ENCODE measurements at places on chromosomes 1 and 21. TPM values are rescaled to one million over a fixed set of nuclear protein-coding genes. Genes with fewer than 3 reads are reported as not detected.

The FBXO42 gene
- 39.8 TPM for total RNA-seq

The CELA3A gene
- 7.3 TPM for total RNA-seq

The TAS1R2 gene
- total RNA-seq = not detected

The NPR1 gene
- total RNA-seq = 36.9 TPM

The C21orf58 gene
- total RNA-seq = 2.6 TPM

DNA sequence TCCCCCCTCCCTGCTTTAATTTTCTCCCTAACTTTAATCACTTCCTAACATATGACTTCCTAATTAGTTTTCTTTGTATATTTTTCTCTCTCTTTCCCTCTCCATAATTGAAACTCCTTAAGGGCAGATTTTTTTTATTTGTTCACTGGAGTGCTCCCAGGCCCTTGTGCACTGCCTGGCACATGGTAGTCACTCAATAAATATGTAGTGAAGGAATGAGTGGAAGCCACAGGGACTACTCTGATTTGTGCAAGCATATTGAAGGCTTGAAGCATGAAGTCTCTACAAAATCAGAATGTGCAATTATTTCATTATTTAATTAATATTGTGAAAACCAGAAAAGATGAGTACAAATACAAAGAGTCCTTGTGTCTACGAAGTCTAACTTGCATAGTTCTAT lies 41.5 kb downstream of the SNX7 start:
- H3K27me3 ChIP-seq = no peaks in the 10 kb centered on the region
- no peaks in the 10 kb centered on the region for H3K4me1 ChIP-seq
- no peak for DNase-seq
- H3K36me3 ChIP-seq = peaks cover 34% of the 10 kb centered on the region

GRCh38 chr1:214451596-214451995 lies 99.8 kb downstream of the PTPN14 start:
- no peak for DNase-seq
- H3K27me3 ChIP-seq = no peaks in the 10 kb centered on the region
- H3K4me1 ChIP-seq = no peaks in the 10 kb centered on the region
- H3K4me3 ChIP-seq = no peak overlapping the region
- no peaks in the 10 kb centered on the region for H3K36me3 ChIP-seq

DNA sequence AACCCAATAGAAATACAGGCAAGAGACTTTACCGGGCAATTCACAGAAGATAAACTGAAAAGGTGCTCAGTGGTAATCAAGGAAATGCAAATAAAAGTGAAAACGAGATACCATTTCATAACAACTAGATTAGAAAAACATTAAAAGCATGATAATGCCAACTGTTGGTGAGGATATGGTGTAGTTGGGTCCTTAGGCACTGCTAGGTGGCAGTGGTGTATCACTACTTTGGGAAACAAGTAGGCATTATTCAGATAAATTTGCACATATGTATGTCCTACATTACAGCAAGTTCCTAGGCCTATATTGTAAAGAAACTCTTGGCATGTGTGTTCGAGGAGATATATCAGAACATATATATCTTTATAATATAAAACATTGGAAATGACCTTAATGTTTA lies 31.0 kb downstream of the AZIN2 start:
- H3K4me3 ChIP-seq = no peak overlapping the region
- DNase-seq = no peak
- no peaks in the 10 kb centered on the region for H3K4me1 ChIP-seq

DNA sequence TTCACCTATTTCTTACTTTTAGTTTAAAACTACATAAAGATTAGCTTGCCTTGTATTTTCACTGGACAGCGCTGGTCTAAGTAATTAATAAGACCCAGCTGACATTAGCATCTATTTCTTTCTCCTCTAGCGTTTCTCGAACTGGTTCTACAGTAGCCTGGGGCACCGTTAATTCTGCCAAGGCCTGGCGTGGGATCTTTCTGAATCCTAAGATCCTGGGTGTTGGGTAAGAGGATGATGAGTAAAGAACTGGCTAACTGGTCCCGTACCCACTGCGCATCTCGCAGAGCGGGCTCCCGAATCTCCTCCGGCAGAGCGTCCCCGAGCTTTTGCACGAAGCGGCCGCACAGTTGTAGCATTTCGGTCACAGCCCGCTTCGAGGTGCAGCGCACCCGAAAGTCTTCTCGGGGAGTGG lies 309 bp downstream of the NSL1 start:
- DNase-seq = peak; percentile 14
- no peaks in the 10 kb centered on the region for H3K27me3 ChIP-seq
- peaks cover 15% of the 10 kb centered on the region for H3K4me1 ChIP-seq
- peak overlapping the region; percentile 98 for H3K27ac ChIP-seq

DNA sequence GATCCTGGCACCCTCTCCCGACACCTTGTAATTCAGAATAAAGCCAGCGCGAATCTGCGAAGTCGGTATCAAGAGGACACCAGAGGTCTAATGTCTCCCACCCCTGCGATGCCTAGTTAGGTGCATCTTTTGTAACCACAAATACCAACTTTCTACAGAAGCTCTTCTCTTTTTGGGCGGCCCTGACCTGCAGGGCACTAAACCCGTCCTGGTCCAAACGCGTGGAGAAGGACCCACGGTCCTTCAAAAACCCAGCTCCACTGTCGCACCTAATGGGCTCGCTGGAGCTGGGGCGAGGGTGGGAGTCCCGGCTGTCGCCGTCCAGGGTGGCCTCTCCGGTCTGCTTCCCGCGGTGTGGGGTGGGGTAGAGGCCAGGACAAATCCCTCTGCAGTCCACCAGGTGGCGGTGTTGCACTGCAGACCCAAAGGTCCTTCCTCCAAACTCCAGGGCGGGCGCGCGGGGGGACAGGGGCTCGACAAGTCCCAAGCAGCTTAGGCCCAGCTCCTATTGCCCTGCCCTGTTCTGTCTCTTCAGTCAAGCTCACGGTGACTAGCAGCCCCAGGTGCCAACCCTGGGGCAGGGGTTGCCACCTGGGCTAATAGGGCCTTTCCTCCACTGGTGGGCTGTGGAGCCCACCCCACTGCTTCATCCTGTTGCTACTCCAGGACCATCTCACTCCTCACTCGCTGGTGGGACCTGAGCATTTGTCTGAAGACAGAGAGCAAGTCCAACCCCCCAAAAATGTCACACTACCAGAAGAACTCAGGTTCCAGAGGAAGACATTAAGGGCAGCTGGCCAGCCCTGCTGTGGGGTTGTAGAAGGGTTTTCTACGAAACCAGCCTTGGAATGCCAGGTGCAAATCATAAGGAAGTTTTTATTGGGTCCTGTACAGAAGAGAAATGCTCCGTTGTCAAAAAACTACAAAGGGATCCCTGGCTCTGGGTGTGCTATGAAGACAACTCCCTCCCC lies 2.8 kb downstream of the HES3 start:
- no peak overlapping the region for H3K4me3 ChIP-seq
- peaks cover 19% of the 10 kb centered on the region for H3K4me1 ChIP-seq

DNA sequence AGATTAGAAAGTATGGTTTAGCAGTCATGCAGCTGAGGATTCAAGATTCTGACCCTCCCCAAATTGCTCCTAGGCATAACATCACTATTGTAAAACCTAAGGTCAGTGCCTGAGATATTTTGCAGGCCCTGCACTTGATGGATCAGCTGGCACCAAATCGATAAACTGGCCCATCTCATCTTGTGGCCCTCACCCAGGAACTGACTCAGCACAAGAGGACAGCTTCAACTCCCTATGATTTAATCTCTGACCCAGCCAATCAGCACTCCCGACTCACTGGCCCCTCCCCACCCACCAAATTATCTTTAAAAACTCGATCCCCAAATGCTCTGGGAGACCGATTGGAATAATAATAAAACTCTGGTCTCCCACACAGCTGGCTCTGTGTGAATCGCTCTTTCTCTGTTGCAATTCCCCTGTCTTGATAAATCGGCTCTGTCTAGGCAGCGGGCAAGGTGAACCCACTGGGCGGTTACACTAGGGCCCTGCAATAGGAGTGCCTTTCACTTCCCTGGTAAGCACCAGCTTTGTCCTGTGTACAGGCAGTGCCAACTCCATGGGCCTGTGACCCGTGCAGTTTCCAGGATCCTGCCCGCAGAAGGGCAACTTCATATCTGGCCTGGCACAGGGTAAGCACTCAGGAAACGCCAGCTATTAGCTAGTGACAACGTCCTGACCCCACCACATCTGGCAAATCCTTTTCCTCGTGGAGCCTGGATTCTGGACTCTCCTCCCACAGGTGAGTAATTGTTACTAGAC lies 28.7 kb upstream of the SLC2A5 start:
- H3K36me3 ChIP-seq = no peaks in the 10 kb centered on the region
- H3K4me3 ChIP-seq = no peak overlapping the region
- H3K27me3 ChIP-seq = no peaks in the 10 kb centered on the region
- H3K4me1 ChIP-seq = no peaks in the 10 kb centered on the region
- DNase-seq = no peak

DNA sequence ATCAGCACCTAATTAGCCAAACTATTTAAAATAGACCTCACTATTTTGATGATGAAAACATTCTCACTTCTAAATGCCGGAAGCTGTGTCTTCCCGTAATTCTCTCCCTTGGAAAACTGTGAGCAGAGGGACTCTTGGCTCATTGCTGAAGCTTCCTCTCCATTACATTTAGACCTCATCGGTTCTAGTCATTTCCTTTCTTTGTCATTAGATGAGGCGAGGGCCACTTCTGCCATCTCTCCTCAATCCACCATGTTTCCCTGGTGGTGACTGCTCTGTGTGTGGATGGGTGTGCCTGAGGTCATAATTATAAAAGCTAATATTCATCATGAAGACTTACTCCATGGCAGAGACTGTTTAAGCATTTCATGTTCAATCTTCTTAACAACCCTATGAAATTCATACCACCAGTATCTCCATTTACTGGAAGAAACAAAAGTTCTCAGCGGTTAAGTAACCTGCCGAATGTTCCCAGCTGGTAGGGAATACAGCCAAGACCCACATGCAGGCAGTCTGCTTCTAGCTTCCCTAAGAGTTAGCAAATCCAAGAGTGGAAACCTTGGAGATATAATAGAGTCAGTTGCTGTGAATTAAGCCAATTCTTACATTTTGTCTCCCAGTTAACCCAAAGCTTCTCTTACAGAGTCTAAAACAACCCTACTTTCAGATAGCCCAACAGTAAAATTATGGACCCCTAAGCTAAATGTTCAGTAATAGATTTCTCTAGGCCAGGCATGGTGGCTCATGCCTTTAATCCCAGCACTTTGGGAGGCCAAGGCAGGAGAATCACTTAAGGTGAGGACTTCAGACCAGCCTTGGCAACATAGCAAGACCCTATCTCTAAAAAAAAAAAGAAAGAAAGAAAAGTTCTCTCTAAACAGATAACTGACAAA lies 156.2 kb downstream of the ZBTB18 start:
- no peak overlapping the region for H3K27ac ChIP-seq
- DNase-seq = no peak
- no peaks in the 10 kb centered on the region for H3K4me1 ChIP-seq
- H3K36me3 ChIP-seq = no peaks in the 10 kb centered on the region
- no peak overlapping the region for H3K4me3 ChIP-seq

DNA sequence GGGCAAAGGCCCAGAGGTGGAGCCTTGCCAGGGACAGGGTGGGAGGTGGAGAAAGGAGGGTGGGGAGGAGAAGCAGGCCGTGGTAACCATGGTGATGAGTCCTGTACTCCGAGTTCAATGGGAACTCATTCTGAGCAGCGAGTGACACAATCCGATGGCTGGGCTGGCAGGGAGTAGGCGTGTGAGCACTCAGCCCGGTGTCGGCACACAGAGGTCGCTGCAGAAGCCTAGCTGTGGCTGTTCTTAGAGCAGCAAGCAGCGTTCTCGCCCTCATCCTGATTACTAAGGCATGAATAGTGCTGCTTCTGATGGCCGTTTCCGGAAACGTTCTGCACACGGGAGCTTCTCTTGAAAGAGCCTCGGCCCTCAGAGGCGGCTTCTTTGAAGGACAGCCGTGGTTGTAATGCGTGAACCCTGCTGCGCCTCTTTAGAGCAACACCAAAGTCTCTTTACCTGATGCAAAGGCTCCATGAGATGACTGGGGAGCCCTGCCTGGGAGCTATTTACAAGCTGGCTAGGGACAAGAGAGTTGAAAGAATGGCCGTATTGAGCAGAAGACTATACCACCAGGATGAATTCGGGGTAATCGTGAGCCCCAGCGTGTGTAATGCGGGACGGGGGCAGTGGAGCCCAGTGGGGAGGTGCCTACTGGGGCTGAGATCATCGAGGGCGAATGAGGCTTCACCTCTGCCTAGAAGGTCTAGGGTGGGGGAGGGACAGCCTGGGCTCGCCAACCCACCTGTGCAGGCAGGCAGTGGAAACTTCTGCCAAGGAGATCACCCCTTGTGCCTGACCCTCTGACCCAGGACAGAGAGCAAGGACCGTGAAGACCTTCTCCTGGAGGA lies 72.8 kb upstream of the PAX7 start:
- H3K27me3 ChIP-seq = peaks cover 84% of the 10 kb centered on the region
- no peak overlapping the region for H3K27ac ChIP-seq
- no peak for DNase-seq
- H3K36me3 ChIP-seq = no peaks in the 10 kb centered on the region
- no peak overlapping the region for H3K4me3 ChIP-seq

DNA sequence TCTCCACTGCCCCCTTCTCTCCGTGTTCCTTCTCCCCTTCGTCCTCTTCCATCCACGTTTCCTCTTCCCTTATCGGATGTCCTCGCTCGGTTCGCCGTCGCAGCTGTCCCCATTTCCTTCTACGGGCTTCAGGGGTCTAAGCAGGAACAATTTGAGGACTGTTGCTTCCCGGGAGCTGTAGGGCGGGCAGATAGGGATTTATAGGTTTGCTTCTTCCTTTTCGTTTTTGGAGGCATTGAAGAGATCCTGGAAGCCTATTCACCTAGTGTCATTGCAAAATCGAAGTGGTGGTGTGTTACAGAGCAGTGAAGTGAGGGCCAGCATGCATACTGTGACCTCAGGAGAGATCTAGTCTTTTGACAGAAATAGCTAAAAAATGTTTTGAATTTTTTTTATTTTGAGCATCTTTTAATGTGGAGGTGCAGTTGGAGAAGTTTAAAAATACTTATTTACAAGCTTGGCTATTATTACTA lies 897 bp downstream of the ZYG11B start:
- H3K4me1 ChIP-seq = peaks cover 36% of the 10 kb centered on the region
- no peaks in the 10 kb centered on the region for H3K36me3 ChIP-seq
- H3K27me3 ChIP-seq = no peaks in the 10 kb centered on the region

GRCh38 chr1:177849130-177849529 lies 120.7 kb downstream of the SEC16B start:
- DNase-seq = no peak
- H3K4me1 ChIP-seq = no peaks in the 10 kb centered on the region
- no peak overlapping the region for H3K27ac ChIP-seq
- H3K27me3 ChIP-seq = no peaks in the 10 kb centered on the region
- no peaks in the 10 kb centered on the region for H3K36me3 ChIP-seq

Measured in tibial nerve (tissue), 4 donors.